NCI-H446 (cell line): ENCODE measurements at places on chromosomes 6 and 20.

- DNase-seq = no peak
Observed at GRCh38 chr20:60512443-60512842, 554.2 kb downstream of the CDH26 start.

DNA sequence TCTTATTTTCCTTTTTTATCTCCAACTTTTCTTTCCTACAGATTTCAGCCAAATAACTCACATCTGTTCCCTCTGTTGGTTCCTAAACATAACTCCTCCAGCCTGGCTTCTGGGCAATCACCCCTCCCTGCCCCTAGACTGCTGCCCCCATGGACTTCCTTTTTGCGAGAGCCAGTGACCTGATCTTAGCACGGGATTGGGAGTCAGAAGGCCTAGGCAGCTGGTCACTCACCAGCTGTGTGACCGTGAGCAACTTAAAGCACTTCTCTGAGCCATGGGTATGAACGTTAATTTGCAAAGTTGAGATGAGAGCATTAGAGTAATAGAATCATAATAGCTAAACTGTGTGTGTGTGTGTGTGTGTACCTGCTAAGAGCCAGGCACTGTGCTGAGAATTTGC, 4.5 kb upstream of the MMP9 start:
- DNase-seq = no peak

DNA sequence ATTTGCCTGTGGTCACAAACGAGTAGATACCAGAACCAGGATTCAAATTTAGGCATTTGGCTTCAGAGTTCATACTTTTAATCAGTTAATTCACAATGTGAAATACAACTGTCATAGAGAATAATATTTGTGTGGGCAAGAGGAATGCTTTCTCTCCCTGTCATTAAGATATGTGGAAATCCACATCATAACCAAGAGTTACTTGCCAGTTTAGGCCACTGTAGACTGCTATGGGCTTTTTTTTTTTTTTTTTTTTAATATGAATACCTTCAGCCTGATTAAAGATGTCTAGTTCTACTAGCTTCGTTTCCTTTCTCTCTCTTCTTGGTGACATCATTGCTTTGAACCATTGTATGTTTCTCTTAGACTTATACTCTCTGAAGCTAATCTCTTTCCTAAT, 244.9 kb downstream of the ZFAND3 start:
- no peak for DNase-seq

DNA sequence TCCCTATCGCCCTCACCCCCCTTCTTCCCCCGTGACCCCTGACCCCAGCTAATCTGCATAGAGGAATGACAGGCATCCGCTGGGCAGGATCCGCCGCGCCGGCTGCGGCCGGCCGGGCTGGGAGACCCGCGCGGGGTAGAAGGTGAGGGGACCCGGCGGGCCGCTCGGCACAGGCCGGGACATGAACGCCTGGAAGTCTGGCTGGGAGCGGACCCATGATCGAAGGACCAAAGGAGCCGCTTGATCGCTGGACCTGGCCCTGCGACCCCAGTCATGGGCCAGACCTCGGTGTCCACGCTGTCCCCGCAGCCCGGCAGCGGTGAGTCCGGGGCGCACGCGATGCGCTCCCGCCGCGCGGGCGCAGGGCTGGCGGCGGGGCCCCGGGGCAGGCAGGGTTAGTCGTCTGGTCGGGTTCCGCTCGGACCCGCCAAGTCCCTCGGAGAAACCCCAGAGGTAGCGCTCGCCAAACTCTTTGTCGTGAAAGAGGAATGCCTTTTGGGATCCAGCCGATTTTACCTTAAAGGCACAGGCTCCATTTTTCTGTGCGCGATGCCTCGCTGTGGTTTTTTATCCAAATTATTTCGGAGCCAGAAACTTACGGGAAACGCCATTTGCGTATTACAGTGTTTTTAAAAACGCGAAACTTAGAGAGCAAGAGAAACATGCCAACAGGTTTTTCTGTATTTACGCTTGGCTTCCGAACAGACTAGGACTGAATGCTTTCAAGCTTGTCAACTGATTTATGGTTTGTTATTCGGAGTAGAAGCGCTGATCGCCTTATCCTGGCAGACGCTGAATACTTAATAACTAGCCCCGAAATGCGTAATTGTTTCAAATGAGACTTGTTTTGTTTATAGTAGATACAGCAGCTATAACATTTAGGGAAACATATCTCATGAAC, at the start of gene PHACTR2:
Gene PHACTR2, plus strand, starts transcription at position 75 of the 901 bp plus-strand sequence. Its CDS starts 199 bp downstream, at position 274.
- peak; percentile 17 for DNase-seq

- DNase-seq = no peak
Observed at GRCh38 chr6:70421509-70421908, 8.2 kb downstream of the FAM135A start.

- DNase-seq = no peak
Observed at GRCh38 chr20:4873396-4873795, 127.9 kb downstream of the SLC23A2 start.

DNA sequence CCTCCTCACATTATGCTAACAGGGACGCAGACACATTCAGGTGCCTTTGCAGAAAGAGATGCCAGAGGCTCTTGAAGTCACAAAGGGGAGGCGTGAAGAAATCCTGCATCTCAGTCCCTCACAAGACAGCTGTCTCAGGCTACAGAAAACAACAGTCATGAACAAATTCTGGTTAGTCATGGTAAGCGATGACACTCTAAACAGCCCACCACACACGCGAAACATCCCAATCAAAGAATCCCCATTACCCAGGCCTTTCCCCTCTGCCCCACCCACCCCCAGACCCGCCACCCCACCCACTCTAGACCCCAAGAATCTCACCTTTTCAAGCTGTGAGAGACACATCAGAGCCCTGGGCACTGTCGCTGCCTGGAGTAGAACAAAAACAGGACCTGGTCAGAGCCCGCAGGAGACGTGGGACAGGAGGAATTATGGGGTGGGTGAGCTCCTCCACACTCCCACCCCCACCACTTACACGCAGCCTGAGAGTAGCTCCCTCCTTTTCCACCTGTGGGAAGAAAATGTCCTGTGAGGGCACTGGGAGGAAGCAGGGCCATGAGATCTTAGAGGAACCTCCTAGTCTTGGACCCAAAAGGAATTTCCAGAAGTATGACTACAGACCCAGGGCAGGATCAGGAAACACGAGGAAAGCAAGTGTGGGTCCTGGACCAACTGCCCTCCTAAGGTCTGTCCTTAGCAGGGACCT, 2.7 kb downstream of the HLA-B start:
- no peak for DNase-seq

GRCh38 chr6:42210551-42210950, 7.1 kb downstream of the MRPS10 start:
- DNase-seq = no peak

DNA sequence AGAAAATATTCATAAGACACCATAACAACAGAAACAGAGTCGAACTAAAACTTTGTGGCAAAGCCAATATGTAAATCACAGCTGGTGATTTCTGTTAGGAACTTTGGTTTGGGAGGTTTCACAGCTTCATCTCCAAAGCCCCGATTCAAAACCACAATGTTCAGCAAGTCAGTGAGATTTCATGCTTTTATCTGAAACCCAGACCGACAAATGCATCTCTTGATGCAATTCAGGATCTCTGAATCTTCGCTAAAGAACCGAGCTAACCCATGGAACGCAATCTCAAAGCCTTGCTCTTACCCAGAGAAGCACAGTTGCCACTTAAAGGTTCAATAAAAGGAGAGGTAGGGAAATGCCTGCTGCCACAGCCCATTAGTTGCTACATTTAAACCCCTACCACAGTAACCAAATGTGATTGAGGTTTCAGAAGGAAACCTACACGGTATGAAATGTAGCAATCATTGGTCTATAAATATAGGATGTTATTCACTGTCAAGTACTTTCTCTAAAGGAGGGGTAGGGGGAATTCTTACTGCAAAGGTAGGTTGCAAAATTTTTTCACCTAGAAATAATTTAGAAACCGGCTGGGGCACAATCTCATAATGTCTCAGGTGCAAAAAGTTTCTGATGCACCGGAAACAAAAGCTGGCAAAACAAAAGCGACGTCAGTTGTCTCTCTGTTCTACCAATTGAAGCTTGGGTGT, 381.0 kb upstream of the ARID1B start:
- no peak for DNase-seq

- no peak for DNase-seq
Observed at GRCh38 chr6:30075790-30076732, 492 bp upstream of the RNF39 start.

DNA sequence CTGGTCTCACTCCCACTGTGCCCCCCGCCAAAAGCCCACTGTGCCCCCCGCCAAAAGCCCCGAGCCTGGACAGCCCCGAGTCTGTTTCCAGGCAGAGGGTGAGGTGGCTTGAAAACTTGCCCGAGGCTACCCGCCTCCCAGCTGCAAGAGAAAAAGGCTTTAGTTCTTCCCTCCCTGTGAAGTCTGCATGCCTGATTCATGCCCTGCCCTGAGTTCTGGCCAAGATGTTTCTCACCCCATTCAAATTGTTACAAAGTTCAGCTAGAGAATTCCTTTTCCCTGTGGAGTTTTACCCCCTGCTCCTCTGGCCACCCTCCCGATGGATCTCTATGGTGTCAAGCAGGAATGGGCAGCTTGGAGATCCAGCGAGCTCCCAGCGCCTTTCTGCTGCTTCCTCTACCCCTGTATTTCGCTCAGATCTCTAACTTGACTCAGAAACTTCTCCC, 298.8 kb upstream of the MAP3K7 start:
- DNase-seq = no peak

- DNase-seq = no peak
Observed at GRCh38 chr6:13810688-13811446, 3.5 kb downstream of the MCUR1 start.

- no peak for DNase-seq
Observed at GRCh38 chr20:3869839-3870634, 19.1 kb upstream of the PANK2 start.

DNA sequence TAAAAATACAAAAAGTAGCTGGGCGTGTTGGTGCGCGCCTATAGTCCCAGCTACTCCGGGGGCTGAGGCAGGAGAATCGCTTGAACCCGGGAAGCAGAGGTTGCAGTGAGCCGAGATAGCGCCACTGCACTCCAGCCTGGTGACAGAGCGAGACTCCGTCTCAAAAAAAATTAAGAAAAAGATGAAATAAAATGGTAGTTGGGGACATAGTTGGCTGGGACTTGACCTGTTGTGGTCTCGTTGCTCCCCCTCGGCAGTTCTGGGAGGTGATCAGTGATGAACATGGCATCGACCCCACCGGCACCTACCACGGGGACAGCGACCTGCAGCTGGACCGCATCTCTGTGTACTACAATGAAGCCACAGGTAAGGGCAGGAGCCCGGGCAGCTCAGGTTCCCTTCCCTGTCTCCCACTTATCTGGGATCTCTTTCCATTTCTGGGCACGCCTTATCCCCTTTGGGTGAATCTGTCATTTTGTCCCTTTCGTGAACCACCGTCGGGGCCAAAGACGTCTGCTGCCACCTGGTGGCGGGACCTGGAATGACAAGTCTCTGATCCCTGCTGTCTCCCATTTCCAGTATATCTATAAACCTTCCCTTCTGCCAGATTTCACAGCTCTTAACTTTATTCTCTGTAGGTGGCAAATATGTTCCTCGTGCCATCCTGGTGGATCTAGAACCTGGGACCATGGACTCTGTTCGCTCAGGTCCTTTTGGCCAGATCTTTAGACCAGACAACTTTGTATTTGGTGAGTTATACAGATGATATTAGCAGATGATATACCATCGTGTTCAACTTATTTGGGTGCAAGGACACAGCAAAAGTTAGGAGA, 2.3 kb downstream of the TUBB start:
- peak; percentile 77 for DNase-seq

GRCh38 chr20:24096264-24096663, 107.7 kb upstream of the GGTLC1 start:
- DNase-seq = no peak

DNA sequence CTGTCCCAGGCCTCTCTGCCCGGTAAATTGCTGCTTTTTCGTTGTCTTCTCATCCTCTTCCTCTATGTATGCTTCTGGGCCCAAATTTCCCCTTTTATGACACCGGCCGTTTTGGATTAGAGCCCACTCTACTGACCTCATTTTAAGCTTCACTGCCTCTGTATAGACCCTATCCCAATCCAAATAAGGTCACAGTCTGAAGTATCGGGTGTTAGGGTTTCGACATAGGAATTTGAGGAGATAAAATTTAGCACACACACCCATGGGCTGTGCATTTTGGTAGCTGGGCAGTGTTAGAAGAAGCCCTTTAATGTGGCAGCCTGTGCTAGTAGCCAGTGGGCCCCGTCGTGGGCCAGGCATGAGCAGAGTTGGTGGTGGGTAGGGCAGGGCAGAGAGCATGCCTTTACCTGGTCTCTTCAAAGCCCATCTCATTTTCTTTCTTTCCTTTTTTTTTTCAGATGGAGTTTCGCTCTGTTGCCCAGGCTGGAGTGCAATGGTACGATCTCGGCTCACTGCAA, 27.9 kb upstream of the EZR start:
- DNase-seq = no peak

GRCh38 chr20:2866236-2866635, 7.0 kb upstream of the PTPRA start:
- DNase-seq = no peak

GRCh38 chr6:113065611-113066010, 718.5 kb downstream of the RFPL4B start:
- DNase-seq = no peak

- DNase-seq = no peak
Observed at GRCh38 chr20:41468994-41469600, 102.5 kb upstream of the EMILIN3 start.

- DNase-seq = no peak
Observed at GRCh38 chr20:574297-574942, 30.8 kb upstream of the CSNK2A1 start.

- no peak for DNase-seq
Observed at GRCh38 chr6:112682071-112682470, 334.9 kb downstream of the RFPL4B start.

GRCh38 chr6:148405894-148406293, 63.3 kb downstream of the SASH1 start:
- DNase-seq = no peak

DNA sequence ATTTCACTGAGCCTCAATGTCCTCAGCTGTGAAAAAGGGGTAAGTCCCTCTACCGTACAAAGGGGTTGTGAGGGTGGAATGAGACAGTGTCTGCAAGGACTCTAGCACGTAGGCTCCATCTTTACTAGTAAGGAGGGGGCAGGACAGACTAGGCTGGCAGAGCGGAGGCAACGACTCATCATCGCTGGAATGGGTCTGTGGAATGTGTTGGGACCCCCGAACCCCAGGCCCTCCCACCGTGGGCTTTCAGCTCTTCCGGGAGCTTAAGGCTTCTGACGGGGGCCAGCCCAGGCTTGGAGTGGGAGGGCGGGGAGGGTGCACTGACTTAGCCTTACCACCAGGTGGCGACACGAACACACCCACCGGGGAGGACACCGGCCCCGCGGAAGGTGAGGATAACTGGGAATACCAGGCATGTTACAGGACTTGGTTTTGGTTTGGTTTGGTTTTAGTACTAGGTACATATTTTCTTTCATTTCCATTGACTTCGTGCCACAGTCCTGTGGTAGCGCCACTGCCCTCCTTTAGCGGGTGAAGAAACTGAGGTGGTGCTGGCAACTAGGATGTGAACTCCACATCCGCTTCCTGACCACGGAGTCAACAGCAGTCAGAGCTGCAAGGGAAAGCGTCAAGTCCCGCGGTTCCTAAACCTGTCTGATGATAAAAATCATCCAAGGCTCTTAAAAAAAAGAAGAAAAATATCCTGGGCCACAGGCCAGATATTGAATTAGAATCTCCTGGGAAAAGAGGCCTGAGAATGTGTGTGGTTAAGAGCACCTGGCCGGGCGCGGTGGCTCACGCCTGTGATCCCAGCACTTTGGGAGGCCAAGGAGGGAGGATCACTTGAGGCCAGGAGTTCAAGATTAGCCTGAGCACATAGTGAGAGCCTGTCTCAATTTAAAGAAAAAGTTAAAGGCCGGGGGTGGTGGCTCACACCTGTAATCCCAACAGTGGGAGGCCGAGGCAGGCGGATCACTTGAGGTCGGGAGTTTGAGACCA, 10.3 kb upstream of the TULP1 start:
- DNase-seq = peak; percentile 37
